ENCODE measurements at places on chromosomes 7 and 10. TPM values are rescaled to one million over a fixed set of nuclear protein-coding genes. Genes with fewer than 3 reads are reported as not detected.

Gene CFTR
- not detected for total RNA-seq

Gene DBF4
- 47.9 TPM for total RNA-seq

Gene NOD1
- 16.5 TPM for total RNA-seq

Gene HPSE2
- total RNA-seq = not detected

GRCh38 chr7:105268511-105269392, 120.0 kb downstream of the SRPK2 start:
- H3K27ac ChIP-seq = peak overlapping the region; percentile 76
- peaks cover 35% of the 10 kb centered on the region for H3K4me1 ChIP-seq
- peak overlapping the region; percentile 59 for H3K4me3 ChIP-seq
- no peaks in the 10 kb centered on the region for H3K27me3 ChIP-seq
- H3K36me3 ChIP-seq = no peaks in the 10 kb centered on the region

DNA sequence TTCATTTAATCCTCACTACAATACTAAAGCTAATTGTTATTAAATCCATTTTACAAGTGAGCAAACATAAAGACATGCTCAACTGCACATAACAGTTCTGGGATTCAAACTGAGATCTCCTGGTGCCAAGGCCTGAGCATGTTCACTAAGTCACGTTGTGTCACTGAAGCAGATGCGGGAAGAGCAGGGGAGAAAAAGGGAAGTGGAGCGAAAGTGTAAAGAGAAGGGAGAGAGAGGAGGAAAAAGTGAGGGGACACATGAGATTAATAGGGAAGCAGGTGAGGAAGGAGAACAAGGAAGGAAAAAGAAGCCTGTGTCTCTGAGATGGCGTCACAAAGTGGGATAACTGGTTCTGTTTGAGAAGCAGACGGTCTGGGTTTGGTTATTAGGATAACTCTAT, 38.9 kb upstream of the KAT6B start:
- no peak overlapping the region for H3K27ac ChIP-seq
- no peaks in the 10 kb centered on the region for H3K4me1 ChIP-seq
- no peaks in the 10 kb centered on the region for H3K27me3 ChIP-seq
- H3K4me3 ChIP-seq = no peak overlapping the region
- no peak for DNase-seq

- H3K4me3 ChIP-seq = no peak overlapping the region
- no peaks in the 10 kb centered on the region for H3K27me3 ChIP-seq
- no peaks in the 10 kb centered on the region for H3K36me3 ChIP-seq
Observed at GRCh38 chr10:132355297-132355696, 23.3 kb downstream of the LRRC27 start.

DNA sequence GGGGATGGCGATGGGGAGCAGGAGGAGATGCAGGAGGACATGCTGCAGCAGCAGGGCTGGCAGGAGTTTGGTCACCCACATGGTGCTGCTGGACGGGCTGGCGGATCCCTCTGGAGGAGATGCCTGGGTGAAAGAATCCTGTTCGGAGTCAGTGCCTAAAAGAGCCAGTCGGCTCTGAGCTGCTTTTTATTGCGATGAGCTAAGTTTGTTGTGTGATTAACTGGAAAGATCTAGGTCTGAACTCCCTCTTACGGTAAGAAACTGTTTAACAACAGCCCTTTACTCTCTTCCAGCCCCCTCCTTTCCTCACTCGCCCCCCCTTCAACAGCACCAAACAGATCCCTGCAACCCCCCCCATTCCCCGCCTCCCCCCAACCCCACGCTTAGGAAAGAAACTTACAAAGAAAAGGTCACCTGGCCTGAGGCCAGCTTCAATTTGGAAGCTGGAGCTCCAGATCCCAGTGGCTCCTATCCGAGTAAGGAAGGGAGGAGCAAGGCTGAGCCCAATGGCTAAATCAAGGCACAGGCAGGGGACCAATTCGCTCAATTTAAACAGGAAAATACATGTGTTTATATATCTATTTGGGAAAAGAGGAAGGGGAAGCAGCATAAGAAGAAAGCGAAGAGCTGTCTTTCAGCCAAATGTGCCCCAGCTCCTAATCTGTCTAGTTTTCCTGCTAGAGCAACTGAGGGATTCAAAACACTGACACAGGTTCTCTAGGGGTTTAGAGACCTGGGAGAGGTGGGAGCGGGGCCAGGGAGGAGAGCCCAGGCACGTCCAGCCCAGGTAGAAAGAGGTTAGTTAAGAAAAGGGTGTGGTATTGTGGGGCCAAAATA, at the start of gene HGF:
HGF (minus strand) TSS at position 157 of the 837 bp plus-strand sequence; CDS start at position 81, 76 bp downstream.
- no peak within 1 kb of the TSS for H3K27ac ChIP-seq
- no peak for DNase-seq
- no peaks in the 10 kb centered on the region for H3K36me3 ChIP-seq
- no peaks in the 10 kb centered on the region for H3K27me3 ChIP-seq
- no peak within 1 kb of the TSS for H3K4me3 ChIP-seq

DNA sequence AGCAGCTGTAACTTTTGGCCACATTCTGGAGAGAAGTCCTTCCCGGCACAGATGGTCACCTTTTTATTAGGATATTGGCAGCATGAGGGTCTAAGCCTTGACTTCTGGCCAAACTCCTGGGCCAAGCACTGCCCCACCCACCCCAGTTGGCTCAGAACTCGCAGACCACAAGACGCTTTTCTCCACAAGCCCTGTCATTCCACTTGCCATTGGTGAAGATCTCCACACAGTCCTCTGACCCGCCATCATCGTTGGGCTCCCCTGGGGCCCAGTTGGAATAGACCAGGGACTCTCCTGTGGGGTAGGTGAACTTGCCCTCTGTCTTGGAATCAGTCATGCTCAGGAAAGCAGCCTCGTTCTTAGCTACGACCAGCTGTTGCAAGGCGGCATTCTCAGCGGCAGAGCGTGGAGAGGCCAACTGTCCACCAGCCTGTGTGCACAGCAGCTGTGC, 11.2 kb downstream of the SFTPD start:
- no peaks in the 10 kb centered on the region for H3K4me1 ChIP-seq
- DNase-seq = no peak
- H3K4me3 ChIP-seq = no peak overlapping the region
- no peak overlapping the region for H3K27ac ChIP-seq
- peaks cover 40% of the 10 kb centered on the region for H3K27me3 ChIP-seq

- H3K4me1 ChIP-seq = no peaks in the 10 kb centered on the region
- no peaks in the 10 kb centered on the region for H3K36me3 ChIP-seq
- no peak overlapping the region for H3K27ac ChIP-seq
Observed at GRCh38 chr10:52212062-52212461, 102.0 kb upstream of the DKK1 start.

DNA sequence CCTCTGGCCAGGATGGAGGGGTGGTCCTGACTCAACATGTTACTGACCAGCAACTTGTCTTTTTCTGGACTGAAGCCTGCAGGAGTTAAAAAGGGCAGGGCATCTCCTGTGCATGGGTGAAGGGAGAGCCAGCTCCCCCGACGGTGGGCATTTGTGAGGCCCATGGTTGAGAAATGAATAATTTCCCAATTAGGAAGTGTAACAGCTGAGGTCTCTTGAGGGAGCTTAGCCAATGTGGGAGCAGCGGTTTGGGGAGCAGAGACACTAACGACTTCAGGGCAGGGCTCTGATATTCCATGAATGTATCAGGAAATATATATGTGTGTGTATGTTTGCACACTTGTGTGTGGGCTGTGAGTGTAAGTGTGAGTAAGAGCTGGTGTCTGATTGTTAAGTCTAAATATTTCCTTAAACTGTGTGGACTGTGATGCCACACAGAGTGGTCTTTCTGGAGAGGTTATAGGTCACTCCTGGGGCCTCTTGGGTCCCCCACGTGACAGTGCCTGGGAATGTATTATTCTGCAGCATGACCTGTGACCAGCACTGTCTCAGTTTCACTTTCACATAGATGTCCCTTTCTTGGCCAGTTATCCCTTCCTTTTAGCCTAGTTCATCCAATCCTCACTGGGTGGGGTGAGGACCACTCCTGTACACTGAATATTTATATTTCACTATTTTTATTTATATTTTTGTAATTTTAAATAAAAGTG, 6.0 kb downstream of the PLAU start:
- H3K4me3 ChIP-seq = no peak overlapping the region
- DNase-seq = no peak
- peaks cover 35% of the 10 kb centered on the region for H3K4me1 ChIP-seq
- no peaks in the 10 kb centered on the region for H3K27me3 ChIP-seq

- no peaks in the 10 kb centered on the region for H3K36me3 ChIP-seq
- no peak overlapping the region for H3K4me3 ChIP-seq
- H3K4me1 ChIP-seq = peaks cover 34% of the 10 kb centered on the region
- H3K27ac ChIP-seq = no peak overlapping the region
Observed at GRCh38 chr7:138667535-138668228, 33.5 kb downstream of the SVOPL start.

DNA sequence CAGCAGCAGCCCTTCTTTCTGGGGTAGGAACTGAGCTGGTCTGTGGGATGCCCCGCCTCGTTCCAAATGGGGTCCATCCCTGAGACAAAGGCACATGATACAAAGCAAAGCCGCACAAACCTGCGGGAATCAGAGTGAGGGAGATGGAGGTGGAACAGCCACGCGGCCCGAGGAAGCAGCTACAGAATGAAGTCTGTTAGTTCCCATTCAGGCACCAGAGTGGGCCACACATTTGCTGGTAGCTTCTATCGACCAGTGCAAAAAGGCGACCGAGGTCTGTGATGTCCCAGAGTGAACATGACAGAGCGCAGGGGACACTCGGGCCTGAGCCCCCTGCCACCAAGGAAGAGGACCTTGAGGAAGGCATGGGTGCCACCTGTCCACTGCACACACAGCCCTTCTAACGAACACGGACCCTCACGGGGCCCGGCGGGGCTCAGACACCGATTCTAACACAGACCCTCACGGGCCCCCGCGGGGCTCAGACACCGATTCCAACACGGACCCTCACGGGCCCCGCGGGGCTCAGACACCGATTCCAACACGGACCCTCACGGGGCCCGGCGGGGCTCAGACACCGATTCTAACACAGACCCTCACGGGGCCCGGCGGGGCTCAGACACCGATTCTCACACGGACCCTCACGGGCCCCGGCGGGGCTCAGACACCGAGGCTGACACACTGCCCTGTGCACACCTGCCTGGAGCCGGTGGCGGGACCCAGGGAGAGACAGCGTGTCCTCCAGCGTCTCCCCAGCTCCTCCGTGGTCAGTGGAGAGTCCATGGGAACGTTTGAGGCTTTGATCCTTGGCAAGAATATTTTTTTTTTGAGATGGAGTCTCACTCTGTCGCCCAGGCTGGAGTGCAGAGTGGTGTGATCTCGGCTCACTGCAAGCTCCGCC, 32.8 kb upstream of the FAM20C start:
- H3K4me3 ChIP-seq = no peak overlapping the region
- no peak overlapping the region for H3K27ac ChIP-seq
- peaks cover 13% of the 10 kb centered on the region for H3K4me1 ChIP-seq
- DNase-seq = no peak
- no peaks in the 10 kb centered on the region for H3K36me3 ChIP-seq

DNA sequence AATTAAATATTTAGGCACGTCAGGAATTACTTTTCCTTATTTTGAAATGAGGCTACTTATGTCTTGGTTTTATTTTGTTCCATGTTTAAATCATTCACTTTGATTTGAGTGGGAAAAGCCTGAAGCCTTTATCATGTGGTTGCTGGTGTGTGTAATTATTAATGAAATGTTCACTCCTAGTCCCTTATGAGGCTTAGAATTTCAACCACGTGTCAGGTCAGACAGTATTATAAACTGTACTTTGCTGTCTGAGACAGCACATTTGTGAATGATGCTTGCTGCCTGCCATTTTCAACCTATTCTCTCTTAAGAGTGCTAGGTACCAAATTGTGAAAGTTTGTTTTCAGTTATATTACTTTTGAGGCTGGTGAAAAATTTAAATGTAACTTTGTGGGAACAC, 58.9 kb downstream of the COL17A1 start:
- H3K4me3 ChIP-seq = no peak overlapping the region
- H3K4me1 ChIP-seq = no peaks in the 10 kb centered on the region
- H3K27ac ChIP-seq = no peak overlapping the region
- no peak for DNase-seq
- 0 out of 2 replicates have a peak, but pooled peaks cover 5% of the 10 kb centered on the region for H3K36me3 ChIP-seq
- no peaks in the 10 kb centered on the region for H3K27me3 ChIP-seq

GRCh38 chr10:85458324-85458723, 908.3 kb downstream of the GRID1 start:
- no peak for DNase-seq
- no peak overlapping the region for H3K4me3 ChIP-seq
- no peaks in the 10 kb centered on the region for H3K27me3 ChIP-seq
- no peaks in the 10 kb centered on the region for H3K4me1 ChIP-seq

GRCh38 chr10:7436490-7437100, 25.8 kb upstream of the SFMBT2 start:
- H3K4me3 ChIP-seq = no peak overlapping the region
- peaks cover 52% of the 10 kb centered on the region for H3K27me3 ChIP-seq
- no peak overlapping the region for H3K27ac ChIP-seq
- H3K36me3 ChIP-seq = no peaks in the 10 kb centered on the region
- DNase-seq = no peak
- H3K4me1 ChIP-seq = no peaks in the 10 kb centered on the region

- H3K27ac ChIP-seq = no peak overlapping the region
- no peak for DNase-seq
- H3K4me3 ChIP-seq = no peak overlapping the region
- H3K27me3 ChIP-seq = no peaks in the 10 kb centered on the region
- no peaks in the 10 kb centered on the region for H3K4me1 ChIP-seq
Observed at GRCh38 chr10:32790483-32790882, 167.5 kb downstream of the ITGB1 start.

GRCh38 chr10:110175406-110175805, 32.0 kb upstream of the MXI1 start:
- DNase-seq = no peak
- no peak overlapping the region for H3K27ac ChIP-seq
- H3K36me3 ChIP-seq = no peaks in the 10 kb centered on the region
- 0 out of 2 replicates have a peak, but pooled peaks cover 6% of the 10 kb centered on the region for H3K4me1 ChIP-seq
- H3K27me3 ChIP-seq = no peaks in the 10 kb centered on the region

- H3K27ac ChIP-seq = no peak overlapping the region
- no peak for DNase-seq
- H3K36me3 ChIP-seq = no peaks in the 10 kb centered on the region
- H3K27me3 ChIP-seq = no peaks in the 10 kb centered on the region
Observed at GRCh38 chr7:85565276-85565675, 378.4 kb upstream of the SEMA3D start.

GRCh38 chr10:86937502-86938154, 19.8 kb downstream of the MMRN2 start:
- peaks cover 8% of the 10 kb centered on the region for H3K4me1 ChIP-seq
- no peaks in the 10 kb centered on the region for H3K36me3 ChIP-seq
- no peak overlapping the region for H3K27ac ChIP-seq
- DNase-seq = no peak
- H3K27me3 ChIP-seq = no peaks in the 10 kb centered on the region
- no peak overlapping the region for H3K4me3 ChIP-seq

GRCh38 chr10:22317771-22318565, 1.8 kb downstream of the COMMD3 start:
- peak overlapping the region; percentile 67 for H3K4me3 ChIP-seq
- DNase-seq = no peak
- H3K36me3 ChIP-seq = no peaks in the 10 kb centered on the region
- H3K27me3 ChIP-seq = peaks cover 11% of the 10 kb centered on the region

Measured in PC-9 (cell line).